ENCODE measurements at places on chromosomes 11 and 22.

GRCh38 chr11:67522338-67522737, 908 bp downstream of the CABP2 start:
- no peak for DNase-seq

DNA sequence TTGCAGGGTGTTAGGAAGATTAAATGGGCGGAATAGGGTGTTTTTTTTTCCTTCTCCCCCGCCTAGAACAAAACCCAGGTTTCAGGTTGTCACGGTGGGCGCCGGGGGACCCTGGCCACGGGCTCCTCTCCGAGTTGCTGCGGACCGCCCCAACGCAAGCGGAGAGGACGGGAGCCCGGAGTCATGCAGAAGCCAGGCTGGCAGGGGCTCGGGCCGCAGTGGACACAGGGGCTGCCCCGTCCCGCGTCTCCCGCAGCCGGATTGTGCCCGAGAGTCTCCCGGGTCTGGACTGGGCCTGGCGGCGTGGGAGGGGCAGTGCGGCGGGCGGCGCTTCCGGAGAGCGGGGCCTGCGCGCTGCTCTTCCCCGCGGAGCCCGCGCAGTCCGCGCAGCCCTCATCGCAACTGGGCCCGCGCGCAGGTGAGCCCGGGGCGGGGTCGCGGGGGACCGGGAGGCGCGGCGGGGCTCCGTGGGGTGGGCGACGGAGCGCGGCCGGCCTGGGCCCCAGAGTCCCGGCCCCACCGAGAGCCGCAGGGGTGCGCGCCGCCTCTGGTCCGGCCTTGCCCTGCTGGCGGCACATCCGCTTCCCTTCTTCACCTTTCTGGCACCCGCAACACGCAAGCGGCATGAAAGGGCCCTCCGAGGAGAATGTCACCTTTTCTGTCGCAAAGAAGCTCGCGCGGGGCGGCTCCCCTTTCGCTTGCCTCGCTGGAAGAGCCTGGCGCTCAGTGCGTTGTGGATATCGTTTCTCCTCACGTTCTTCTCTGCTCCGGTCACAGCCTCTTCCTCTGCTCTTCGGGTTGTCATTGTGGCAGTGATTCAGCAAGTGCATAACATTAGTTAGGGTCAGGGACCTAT, at the start of gene TIRAP:
TSS of gene TIRAP (plus strand) at position 358 of the 856 bp plus-strand sequence. CDS start 7,802 bp downstream, outside the sequence.
- DNase-seq = no peak

DNA sequence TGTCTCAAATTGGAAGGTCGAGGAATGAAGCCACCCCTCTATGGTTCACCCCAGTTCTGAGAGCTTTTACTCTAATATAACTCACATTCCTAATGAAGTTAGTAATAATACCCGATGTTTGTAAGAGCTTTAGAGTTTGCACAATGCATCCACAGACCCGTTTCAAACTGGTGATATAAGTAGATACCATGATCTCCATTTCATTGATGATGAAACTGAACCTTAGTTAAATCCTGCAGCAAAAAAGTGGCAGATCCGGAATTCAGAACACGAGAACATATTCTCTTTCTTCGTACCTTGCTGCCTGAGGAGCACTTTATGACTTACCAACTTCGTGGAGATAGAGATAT, 757 bp upstream of the RBFOX2 start:
- DNase-seq = no peak

DNA sequence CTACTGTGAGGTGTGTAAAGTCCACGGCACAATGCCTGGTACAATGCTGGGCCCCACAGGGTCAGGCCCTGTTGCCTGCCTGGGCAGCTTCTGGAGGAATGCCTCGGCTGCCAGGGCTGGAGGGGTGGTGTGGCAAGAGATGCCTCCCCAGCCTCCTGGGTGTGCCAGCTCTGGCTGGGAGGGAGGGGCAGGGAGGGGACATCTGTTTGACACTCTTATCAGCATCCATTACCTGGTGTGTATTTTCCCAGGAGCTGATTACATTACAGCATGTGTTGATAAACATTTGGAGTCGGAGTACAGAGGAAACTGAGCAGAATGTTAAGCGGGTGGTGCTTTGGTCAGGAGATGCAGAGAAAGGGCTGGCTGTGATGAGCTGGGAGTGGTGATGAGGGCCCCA, 11.0 kb upstream of the NECTIN1 start:
- DNase-seq = no peak

GRCh38 chr11:31972623-31973022, 118.3 kb upstream of the RCN1 start:
- DNase-seq = no peak

DNA sequence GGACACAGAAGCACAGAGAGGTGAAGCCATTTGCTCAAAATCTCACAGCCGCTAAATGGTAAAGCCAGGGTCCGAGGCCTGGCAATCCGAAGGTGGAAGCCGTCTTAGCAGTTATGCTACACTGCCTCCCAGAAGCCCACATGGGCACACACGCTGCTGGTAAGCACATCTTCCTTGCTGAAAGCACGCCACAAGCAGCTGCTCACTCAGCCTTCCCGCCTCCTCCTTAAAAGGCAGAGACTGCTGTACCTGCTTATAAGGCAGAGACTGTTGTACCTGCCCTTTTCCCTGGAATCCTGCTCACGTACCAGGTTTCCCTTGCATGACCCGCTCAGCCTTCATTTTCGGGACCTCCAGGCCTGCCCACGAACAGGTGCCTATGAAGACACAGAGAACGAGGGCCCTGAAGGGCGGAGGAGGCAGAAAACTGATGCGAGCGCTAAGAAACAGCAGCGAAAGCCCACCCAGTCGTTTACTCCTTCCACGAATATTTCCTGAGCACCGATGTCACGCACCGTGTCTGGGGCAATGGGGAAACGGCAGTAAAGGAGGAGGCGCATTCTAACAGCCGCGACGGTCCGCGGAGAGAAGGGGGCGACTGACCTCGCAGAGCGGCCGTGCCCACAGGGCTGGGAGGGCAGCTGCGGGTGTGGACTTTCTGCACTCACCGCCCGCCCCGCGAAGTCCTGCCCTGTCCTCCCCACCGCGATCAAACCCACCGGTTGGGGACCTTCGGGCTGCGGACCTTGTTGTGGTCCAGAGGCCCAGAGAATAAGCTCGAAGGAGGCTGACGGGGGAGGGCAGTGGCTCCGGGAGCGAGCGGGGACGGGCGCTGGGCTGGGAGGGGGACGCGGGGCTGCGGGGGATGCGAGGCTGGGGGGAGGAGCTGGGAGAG, 13.0 kb downstream of the SPATA19 start:
- no peak for DNase-seq
